ENCODE measurements at places on chromosomes 2 and 18. TPM values are rescaled to one million over a fixed set of nuclear protein-coding genes. Genes with fewer than 3 reads are reported as not detected.

Gene PDCD1
- 0.22 TPM for total RNA-seq

GRCh38 chr2:64404002-64404731, 49.8 kb upstream of the LGALSL start:
- H3K27ac ChIP-seq, result no peak overlapping the region
- no peaks in the 10 kb centered on the region for H3K27me3 ChIP-seq
- no peaks in the 10 kb centered on the region for H3K36me3 ChIP-seq
- peaks cover 38% of the 10 kb centered on the region for H3K4me1 ChIP-seq
- DNase-seq, result no peak
- H3K4me3 ChIP-seq, result no peak overlapping the region

DNA sequence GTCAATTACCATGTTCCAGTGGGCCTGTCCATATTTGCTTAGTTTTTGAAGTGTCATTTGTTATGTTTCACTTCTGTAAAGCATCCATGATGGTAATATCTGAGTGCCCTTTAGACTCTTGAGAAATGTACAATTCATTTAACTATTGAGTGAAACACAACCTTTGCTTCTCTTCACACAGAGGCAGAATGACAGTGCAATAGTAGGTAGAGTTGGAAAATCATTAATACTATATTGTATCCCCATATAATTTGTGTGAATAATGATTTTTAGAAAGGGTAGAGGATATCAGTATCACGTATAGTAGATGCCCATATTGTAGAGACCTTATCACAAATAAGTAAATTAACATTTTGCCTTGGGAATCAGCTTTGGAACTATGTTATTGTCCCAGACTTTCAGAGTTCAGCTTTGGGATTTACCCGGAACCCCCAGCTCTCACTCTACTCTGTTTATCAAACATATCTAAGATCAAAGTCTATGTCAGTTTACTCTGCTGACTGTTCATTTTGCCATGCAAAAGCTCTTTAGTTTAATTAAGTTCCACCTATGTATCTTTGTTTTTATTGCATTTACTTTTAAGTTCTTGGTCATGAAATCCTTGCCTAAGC, 172.7 kb upstream of the NOL4 start:
- no peak overlapping the region for H3K4me3 ChIP-seq
- H3K4me1 ChIP-seq, result no peaks in the 10 kb centered on the region
- H3K36me3 ChIP-seq, result no peaks in the 10 kb centered on the region
- H3K27ac ChIP-seq, result no peak overlapping the region
- DNase-seq, result no peak
- no peaks in the 10 kb centered on the region for H3K27me3 ChIP-seq

- no peak for DNase-seq
- peak overlapping the region; percentile 55 for H3K27ac ChIP-seq
- no peaks in the 10 kb centered on the region for H3K36me3 ChIP-seq
- H3K4me1 ChIP-seq, result peaks cover 28% of the 10 kb centered on the region
- H3K27me3 ChIP-seq, result no peaks in the 10 kb centered on the region
These were observed 659 bp downstream of the CHMP1B start for GRCh38 chr18:11851806-11852337.

DNA sequence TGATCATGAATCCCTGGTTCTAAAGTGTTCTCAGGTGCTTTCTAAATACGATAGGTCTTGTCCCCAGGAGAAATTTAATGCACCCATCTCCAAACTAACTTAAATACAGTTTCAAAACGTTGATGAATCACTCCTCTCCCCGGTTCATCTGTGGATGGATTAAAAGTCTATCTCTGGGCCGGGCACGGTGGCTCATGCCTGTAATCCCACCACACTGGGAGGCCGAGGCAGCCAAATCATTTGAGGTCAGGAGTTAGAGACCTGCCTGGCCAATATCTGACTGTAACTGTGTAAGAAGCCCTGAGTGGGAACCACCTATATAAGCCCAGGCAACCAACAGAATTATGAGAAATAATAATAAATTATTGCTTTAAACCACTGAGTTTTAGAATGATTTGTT, 78.7 kb downstream of the LONRF2 start:
- H3K27ac ChIP-seq, result no peak overlapping the region
- DNase-seq, result no peak
- peaks cover 4% of the 10 kb centered on the region for H3K27me3 ChIP-seq
- H3K4me3 ChIP-seq, result no peak overlapping the region
- H3K4me1 ChIP-seq, result no peaks in the 10 kb centered on the region

DNA sequence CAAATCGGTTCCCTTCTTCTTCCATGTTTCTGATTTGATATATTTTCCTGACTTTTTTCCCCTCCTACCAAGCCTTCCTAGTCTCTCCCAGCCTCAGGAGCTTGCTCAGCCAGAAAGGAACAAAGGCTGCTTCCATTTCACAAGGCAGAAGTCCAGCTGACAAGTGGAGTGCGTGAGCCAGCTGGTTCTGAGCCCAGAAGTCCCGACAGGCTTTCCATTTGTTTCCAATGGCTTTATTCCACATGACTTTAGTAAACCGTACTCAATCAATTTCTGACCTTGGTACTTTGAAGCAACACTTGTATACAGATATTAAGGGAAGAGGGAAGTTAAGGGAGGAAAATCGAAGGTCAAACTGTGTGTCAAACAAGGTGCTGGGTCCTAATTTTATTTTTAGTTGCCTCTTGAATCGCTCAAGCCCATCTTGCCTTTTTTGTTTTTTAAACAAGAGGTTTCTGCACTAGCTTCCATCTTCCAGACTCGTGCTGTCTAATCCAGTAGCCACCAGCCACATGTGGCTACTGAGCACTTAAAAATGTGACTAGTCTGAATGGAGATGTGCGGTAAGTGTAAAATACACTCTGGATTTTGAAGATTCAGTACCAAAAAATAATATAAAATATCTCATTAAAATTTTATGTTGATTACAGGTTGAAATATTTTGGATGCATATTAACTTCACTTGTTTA, 36.2 kb downstream of the WIPF1 start:
- H3K4me1 ChIP-seq, result no peaks in the 10 kb centered on the region
- no peak overlapping the region for H3K4me3 ChIP-seq
- no peak overlapping the region for H3K27ac ChIP-seq
- no peaks in the 10 kb centered on the region for H3K36me3 ChIP-seq
- no peaks in the 10 kb centered on the region for H3K27me3 ChIP-seq
- DNase-seq, result no peak

DNA sequence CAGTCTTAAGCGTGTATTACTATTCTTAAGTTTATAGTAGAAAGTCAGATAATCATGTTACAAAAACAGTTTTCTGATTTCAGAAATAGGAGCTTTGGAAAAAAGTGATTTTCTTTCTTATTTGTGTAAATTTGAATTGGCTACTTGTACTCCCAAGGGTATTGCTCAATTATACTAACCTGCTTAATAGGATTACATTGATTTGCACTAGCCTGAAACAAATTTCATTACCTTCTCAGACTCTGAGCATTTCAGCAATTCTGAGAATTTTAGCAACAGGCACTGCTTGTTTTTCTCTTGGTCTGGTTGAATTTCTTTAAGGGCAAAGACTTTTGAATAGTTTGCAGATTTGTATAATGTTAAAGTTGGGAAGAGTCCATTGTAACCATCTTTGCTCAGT, 87.2 kb upstream of the NXPH2 start:
- H3K36me3 ChIP-seq, result no peaks in the 10 kb centered on the region
- no peaks in the 10 kb centered on the region for H3K4me1 ChIP-seq
- H3K27me3 ChIP-seq, result no peaks in the 10 kb centered on the region

DNA sequence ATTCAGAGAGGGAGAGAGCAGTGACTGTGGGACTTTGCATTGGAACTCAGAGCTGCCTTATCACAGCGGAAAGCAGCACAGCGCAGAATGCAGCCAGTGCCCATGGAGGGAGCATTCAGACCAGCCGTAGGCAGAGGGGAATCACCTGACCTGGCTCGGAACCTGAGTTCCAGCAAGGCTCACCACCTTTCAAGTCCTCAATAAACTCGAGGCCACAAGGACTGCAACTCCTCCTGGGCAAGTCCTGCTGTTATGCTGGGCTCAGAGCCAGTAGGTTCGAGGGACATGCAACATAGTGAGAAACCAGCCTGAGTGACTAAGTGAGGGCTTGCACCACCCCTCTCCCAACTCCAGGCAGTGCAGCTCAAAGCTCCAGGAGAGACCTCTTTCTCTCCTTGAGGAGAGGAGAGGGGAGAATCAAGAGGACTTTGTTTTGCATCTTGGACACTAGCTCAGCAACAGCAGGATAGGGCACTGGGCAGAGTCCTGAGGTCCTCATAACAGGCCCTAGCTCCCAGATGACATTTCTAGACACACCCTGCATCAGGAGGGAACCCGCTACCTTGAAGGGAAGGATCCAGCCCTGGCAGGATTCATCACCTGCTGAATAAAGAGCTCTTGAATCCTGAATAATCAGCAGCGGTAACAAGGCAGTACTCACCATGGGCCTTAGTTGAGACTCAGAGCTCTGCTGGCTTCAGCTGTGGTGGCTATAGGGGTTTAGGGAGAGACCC, 136.8 kb upstream of the OTOS start:
- H3K36me3 ChIP-seq, result no peaks in the 10 kb centered on the region
- H3K4me1 ChIP-seq, result no peaks in the 10 kb centered on the region
- no peak for DNase-seq
- H3K27ac ChIP-seq, result no peak overlapping the region
- H3K27me3 ChIP-seq, result no peaks in the 10 kb centered on the region

GRCh38 chr2:220646424-220646823, 925.7 kb downstream of the EPHA4 start:
- no peak overlapping the region for H3K4me3 ChIP-seq
- no peak for DNase-seq
- no peaks in the 10 kb centered on the region for H3K27me3 ChIP-seq
- no peaks in the 10 kb centered on the region for H3K36me3 ChIP-seq
- no peak overlapping the region for H3K27ac ChIP-seq

Data from HCT116 (cell line).